ENCODE measurements at places on chromosomes 5 and 9.

GRCh38 chr5:61619289-61619688 is 287.2 kb downstream of the ZSWIM6 start:
- no peak for DNase-seq

- DNase-seq: no peak
Observed at GRCh38 chr5:24391816-24392215, 253.0 kb downstream of the CDH10 start.

- no peak for DNase-seq
Observed at GRCh38 chr9:6198251-6198650, 17.4 kb upstream of the IL33 start.

- DNase-seq: no peak
Observed at GRCh38 chr9:70921136-70921535, 200.3 kb downstream of the TRPM3 start.

DNA sequence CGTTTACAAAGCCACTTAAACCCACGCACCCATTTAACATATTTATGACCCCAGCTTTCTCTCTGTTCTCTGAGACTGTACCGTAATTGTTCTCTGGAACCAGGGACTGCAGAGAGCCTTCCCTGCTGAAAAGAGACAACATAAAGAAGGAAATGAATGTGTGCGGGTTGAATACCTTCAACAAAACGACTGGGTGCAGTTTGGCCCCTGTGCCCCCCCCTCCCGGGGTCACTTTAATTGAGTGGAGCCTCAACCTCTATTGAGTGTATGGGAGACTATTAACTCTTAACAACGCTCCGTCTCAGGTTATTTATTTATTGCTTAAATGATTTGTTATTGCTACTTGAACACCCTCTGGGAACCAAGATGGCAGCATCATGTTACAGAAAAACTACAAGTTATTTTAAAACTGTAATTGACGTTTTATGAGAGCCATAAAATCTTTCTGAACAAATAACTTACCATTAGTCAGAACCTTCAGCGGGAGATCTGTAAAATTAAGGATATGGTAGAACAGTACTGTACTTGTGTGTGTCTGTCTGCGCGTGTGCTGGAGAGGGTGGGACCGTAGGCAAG is 70.6 kb downstream of the GAS1 start:
- no peak for DNase-seq

DNA sequence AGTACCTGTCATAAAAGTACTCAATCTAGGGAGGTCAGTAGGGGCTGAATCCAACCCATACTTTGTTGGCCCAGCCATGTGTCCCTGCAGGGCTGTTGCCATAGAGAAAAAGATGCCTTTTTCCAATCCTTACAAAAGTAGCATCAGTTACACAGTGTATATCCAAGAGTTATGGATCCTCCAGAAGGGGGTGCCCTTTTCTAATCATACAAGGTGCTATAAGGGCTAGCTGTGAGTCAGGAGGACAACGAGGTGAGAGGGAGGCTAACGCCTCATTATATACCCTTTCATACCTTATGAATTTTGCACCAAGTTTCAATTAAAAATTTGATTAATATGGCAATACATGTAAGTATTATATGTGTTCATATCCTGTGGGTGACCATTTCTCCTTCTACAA is 4.8 kb downstream of the KIAA0825 start:
- DNase-seq: no peak

- no peak for DNase-seq
Observed at GRCh38 chr5:21263361-21263760, 1275.4 kb upstream of the CDH18 start.

- no peak for DNase-seq
Observed at GRCh38 chr9:136087741-136088480, 7.2 kb downstream of the NACC2 start.

DNA sequence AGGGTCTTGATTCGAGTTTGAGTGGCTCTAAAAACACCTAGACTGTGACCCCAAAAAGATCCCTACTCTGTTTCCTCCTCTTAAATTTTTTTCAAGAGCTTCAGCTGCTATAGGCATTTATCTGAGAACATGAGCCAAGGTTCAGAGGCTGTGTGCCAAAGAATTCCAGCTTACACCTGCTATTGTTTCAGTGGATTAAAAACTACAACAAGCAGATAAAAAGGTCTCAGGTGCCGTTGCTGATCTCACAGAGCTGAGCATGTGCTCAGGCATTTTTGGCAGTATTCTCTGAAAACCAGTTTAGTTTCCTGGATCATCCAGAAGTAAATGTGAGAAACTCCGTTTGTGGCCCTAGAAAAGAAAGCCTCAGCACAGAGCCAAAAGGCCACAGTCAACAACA is 349.2 kb downstream of the DEPDC1B start:
- DNase-seq: no peak

DNA sequence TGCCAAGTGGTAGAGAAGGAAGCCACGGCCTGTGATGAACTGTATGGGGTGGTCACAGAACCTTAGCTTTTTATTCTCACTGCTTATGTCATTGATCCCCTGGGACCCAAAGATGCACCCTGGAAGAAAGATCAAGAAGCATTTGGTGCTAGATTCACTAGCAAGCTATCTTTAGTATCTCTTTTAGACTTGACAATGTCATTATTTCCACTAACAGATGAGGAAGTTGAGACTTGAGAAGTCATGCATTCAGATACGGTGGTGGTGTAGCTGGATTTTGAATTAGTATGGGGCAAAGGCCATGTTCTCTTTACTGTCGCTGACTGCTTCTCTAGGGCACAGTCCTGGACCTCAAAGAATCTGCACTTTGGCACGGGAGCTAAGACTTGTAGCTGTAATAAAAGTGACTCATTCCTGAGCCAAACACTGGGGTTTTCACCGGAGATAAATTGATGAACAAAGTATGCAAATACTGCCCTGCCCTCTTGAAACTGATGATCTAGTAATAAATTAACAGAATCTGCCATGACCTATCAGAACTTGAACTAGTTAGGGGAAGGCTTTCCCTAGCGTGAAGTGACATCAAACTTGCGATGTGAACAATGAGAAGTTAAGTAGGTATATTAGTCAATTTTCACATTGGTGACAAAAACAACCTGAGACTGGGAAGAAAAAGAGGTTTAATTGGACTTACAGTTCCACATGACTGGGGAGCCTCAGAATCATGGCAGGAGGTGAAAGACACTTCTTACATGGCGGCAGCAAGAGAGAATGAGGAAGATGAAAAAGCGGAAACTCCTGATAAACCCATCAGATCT is 5.4 kb downstream of the GDA start:
- DNase-seq: no peak

DNA sequence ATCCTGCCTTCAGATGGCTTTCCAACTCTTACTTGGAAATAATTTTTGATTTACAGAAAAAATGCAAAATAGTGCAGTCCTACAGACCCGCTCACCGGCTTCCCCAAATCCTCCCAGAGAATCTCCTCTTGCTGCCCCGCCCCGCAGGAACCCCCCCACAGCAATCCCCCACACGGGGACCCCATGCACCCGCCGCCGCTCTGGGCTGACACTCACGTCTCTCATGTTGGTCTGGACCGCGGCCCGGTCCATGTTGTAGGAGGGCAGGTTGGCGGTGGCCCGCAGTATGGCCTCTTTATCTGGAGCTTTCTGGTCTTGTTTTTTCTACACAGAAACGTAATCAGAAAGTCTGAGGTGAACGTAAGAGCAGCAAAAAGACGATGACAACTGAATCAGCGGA is 13.6 kb downstream of the UBAC1 start:
- DNase-seq: no peak

GRCh38 chr9:125959315-125959714 is 212.1 kb downstream of the PBX3 start:
- no peak for DNase-seq

GRCh38 chr9:19998153-19998552 is 209.3 kb upstream of the SLC24A2 start:
- no peak for DNase-seq

GRCh38 chr9:132079391-132080091 is at the start of gene MED27:
TSS of gene MED27 (minus strand) at chr9:132079867. CDS start at chr9:132079844, 23 bp downstream.
- peak; percentile 63 for DNase-seq

GRCh38 chr9:12956261-12956660 is 181.4 kb downstream of the LURAP1L start:
- no peak for DNase-seq

DNA sequence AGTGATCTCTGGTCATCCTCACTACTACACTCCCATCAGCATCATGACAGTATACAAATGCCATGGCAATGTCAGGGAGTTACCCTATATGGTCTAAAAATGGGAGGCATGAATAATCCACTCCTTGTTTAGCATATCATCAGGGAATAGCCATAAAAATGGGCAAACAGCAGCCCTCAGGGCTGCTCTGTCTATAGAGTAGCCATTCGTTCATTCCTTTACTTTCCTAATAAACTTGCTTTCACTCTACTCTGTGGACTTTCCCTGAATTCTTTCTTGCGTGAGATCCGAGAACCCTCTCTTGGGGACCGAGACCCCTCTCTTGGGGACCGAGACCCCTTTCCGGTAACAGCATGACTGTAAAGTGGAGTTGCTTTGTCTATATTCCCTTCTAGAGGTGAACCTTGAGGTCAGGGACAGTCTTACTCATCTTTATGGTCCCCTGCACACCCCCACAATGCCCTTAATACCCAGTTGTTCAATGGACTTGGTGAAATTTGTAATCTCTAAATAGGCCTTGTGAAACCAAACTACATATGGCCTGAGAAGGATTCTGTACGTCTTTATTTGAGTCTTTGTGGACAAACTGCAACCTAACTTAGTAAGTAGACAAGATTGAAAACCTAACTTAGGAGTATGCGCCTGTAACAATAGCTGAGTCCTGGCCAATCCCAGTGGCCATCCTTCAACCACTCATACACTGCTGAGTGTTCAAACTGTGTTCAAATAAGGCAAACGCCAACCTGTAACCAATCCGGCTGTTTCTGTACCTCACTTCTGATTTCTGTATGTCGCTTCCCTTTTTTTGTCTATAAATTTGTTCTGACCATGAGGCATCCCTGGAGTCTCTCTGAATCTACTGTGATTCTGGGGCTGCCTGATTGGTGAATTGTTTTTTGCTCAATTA is 32.3 kb upstream of the UBTD2 start:
- no peak for DNase-seq

GRCh38 chr9:105047742-105048041 is 119.7 kb upstream of the ABCA1 start:
- no peak for DNase-seq

- DNase-seq: no peak
Observed at GRCh38 chr9:93660352-93661046, 84.1 kb downstream of the PHF2 start.

GRCh38 chr5:42768106-42768504 is 11.5 kb downstream of the CCDC152 start:
- no peak for DNase-seq

GRCh38 chr9:78363221-78363620 is 66.3 kb downstream of the PSAT1 start:
- DNase-seq: no peak

DNA sequence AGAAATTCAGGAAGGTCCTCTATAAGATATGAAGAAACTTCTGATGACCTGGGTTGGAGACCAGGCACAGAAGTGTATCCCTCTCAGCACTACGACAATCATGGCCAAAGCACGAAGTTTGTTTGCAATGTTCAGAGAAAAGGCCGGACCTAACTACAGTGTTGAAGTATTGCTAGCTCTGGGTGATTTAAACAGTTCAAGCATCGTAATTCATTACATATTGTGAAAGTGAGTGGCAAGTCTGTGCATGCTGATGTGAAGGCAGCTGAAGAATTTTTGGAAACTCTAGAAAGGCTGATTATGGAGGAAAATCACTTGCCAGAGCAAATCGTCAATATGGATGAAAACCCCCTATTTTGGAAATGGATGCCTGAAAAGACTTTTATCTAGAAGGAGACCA is 67.2 kb upstream of the PANK3 start:
- no peak for DNase-seq

DNA sequence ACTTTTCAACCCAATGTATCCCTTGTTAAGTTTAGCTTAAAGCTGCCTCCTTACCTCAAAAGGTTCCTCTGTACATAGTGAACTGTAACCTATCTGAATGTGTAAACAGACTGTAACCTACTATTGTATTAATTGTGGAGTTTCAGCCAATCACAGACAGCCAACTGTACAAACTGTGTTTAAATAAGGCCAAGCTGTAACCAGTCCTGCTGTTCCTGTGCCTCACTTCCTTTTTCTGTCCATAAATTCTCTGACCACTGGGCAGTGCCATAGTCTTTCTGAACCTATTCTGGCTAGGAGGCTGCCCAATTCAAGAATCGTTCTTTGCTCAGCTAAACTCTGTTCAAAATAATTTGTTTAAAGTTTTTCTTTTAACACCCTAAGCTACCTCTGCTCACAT is 74.7 kb upstream of the DAPK1 start:
- no peak for DNase-seq

DNA sequence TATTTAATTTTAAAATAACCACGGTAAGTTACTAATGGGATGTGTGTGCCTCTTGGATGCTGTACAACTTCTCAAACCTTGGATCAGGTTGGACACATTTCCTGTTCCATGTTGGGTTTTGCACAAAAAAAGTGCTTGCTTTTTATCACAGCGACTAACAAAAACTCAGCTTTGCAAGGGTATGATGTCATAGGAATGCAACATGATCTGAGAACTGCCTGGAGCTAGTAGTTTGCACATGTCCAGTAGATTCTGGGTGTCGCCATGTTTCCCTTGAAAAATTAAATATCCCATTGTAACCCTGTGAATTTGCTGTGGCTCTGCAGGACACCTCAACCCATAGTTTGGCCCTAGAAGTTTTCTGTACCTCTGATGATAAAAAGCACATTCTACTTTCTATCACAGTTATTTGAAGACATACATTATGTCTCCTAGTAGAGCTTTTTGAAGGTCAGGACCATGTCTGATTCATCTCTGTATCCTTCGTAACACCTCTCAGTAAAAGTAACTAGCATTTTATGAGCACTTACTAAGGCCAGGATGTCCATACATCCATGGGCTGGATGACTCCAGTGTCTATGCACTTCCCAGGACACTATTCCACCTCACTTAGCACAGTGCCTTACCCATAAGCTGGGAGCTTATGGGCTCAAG is 11.5 kb upstream of the FRMPD1 start:
- no peak for DNase-seq

- DNase-seq: peak; percentile 24
Observed at GRCh38 chr5:170451747-170452365, 52.0 kb upstream of the KCNIP1 start.

DNA sequence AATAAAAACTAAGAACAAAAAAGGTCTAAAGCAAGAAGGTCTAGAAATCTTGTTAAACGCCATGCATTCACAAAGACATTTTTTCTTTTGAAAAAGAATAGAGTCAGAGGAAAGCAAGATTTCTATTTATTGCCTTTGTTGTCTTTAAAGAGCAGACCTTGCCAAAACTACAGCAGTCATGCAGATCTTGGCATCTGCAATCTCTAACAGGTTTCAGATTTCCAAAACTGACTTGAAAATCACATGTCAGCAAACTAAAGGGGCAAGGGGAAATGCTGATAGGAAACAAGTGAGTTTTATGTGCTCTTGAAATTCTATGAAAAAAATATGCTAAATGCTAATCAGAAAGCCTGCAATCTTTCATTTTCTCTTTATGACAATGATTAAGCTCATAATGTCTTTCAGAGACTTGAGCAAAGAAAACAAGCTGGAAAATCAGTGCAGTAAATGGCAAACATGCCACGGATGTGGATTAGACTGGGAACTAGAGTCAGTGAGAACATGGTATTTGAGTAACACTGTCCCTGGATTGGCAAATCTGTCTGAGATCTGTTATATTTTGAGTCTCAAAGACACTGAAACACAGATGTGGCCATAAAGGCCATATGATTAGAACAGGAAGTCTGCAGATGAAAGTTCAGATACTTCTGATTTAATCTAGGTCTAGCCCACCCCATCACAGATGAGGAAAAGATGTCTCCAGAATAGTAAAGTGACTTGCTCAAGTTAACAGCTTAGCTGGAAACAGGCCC is 361.4 kb upstream of the RPS23 start:
- no peak for DNase-seq

- DNase-seq: no peak
Observed at GRCh38 chr5:11873587-11873986, 30.7 kb downstream of the CTNND2 start.

- DNase-seq: no peak
Observed at GRCh38 chr5:115246361-115246991, 16.2 kb downstream of the PGGT1B start.

All from H1 (cell line).